ENCODE measurements at places on chromosomes 11 and 22.
A peak's percentile ranks its signal among the peaks of the same experiment; 100 is the strongest.

DNA sequence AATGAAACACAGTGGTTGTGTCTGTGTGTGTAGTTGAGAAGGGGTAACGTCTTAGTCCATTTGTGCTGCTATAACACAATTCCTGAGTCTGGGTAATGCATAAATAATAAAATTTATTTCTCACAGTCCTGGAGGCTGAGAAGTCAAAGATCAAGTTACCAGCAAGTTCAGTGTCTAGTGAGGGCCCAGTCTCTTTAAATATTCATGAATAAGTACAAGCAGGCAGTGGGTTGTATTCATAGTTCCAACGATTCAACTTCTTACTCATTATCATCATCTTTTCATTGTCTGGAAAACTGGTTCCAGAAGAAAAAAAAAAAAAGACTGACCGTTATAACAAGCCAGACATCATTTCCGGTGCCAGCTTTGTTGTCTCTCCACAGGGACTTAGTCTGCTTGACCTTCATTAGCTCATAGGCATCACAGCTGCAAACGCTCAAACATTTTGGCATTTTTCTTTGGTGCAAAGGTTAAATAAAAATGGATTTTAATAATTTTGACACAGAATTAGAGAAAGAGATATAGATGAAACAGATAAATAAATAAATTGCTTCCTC is 1297.5 kb downstream of the LRRC4C start:
- DNase-seq: no peak

DNA sequence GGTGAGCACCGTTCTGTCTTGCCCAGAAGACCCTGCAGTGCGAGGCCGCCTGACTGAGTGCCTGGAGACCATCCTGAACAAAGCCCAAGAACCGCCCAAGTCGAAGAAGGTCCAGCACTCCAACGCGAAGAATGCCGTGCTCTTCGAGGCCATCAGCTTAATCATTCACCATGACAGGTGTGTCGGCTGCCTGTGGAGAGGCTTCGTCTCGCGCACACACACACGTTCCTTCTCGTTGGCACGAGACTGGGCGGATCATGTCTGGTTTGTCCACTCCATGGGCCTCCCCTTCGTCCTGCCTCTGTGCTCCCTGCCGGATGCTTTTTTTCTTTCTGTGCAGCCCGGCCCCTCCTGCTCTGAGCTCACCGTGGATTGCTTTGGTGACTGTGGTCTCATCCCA is 51.1 kb downstream of the MUC6 start:
- DNase-seq: no peak

- DNase-seq: no peak
Measured at GRCh38 chr11:21475276-21475675, 717.6 kb upstream of the ANO5 start.

GRCh38 chr11:34706709-34707461 is 86.0 kb downstream of the EHF start:
- DNase-seq: no peak

DNA sequence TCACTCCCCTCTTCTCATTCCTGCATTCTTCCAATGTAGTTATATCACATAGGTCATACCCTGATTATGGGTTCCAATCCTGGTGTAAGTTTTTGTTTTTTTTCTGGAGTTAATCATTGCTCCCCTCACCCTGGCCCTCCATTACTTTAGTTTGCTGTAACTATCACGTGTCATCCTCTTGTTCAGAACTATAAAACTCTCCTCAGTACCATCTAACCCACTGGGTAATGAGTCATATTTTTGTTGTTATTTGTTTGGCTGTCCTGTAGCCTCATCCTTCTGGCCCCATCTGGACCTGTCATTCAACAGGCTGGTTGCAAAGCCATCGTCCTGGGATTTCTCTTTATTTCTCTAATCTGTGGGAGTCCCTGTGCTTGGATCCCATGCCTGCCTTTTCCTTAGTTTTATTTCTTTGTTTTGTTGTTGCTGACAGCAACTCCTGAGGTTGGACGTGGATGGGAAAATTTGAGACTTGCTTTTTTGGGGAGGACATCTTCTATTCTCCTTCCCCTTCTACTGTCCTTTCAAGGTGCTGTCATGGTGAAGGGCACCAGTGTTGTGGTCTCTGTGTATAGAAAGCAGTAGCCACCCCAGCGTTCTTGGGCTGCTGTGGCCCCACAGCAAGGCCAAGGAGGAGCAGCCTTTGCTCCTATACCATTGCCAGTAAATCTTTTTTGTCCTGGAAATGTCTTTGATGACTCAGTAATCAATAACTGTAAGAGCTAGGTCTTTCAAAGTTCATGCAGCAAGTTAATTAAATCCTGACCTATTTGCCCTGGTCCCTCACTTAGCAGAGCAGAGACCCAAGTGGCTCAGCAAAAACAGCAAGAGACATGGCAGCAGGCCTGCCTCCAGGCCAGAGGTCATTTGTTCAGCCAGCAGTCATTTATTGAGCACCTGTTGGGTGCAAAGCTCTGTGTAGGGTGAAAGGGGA is 82.5 kb downstream of the C22orf31 start:
- no peak for DNase-seq

- DNase-seq: no peak
Measured at GRCh38 chr11:1041936-1042608, 5.6 kb upstream of the MUC6 start.

GRCh38 chr11:27660171-27660570 is 40.1 kb downstream of the BDNF start:
- DNase-seq: peak; percentile 14

- DNase-seq: no peak
Measured at GRCh38 chr11:69617682-69618081, 23.3 kb upstream of the CCND1 start.

- peak; percentile 25 for DNase-seq
Measured at GRCh38 chr11:28939381-28939780, 831.2 kb downstream of the METTL15 start.

GRCh38 chr11:72962084-72962483 is 147.9 kb downstream of the ATG16L2 start:
- DNase-seq: no peak

- no peak for DNase-seq
Measured at GRCh38 chr11:46588131-46588530, 5.7 kb downstream of the AMBRA1 start.

- DNase-seq: no peak
Measured at GRCh38 chr22:20803696-20804324, 29.9 kb downstream of the SERPIND1 start.

Data from GM04503 (cell line).